Hippocampal formation (tissue), 2 donors: ENCODE measurements at places on chromosomes 12 and 14.
A peak's percentile ranks its signal among the peaks of the same experiment; 100 is the strongest.

DNA sequence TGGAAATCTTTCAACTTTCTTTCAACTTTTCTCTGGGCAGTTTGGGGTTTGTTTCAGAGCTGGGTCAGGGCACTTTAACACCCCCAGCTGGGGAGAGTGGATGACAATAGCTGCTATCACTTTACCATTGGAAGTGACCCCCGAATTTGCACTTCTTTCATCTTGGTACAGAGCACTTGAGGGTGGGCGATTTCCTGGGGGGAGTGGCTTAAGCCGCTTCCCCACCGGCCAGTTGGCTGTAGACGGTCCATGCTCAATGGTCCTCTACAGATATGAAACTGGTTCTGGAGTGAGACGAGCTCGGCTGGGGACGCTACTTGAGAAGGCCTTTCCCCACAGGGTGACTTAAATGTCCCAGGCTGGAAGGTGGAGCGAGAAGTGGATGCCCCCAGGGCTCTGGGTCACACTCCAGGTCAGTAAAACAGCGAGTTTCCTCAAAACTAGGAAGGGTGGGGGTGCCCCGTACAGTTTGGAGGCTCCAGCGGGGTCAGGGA is at the start of gene VRTN:
Gene VRTN (plus strand): TSS at position 231 of the 494 bp plus-strand sequence. CDS start 8,313 bp downstream, outside the sequence.
- DNase-seq: no peak

- no peak for DNase-seq
These were observed 63.9 kb downstream of the RERG start for GRCh38 chr12:15157269-15157671.

DNA sequence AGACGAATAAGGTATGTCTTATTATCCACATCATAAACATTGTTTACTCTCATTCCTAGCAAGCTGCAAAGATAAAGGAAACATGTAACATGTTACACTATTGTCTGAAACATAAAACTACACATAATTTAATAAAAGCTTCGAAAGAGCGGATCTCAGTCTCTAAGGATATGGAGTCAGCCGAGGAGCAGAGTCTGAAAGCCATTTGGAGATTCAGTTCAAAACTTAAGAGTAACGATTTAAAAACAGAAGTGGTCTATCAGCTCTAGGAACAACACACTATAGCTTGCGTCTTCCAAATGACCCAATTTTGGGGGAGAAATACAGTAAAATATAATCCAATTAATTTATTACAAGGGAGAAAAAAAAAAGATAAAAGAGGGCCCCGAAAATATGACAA is 775 bp downstream of the NEMF start:
- no peak for DNase-seq

- no peak for DNase-seq
These were observed 154.9 kb downstream of the ASCL4 start for GRCh38 chr12:107929436-107929835.

DNA sequence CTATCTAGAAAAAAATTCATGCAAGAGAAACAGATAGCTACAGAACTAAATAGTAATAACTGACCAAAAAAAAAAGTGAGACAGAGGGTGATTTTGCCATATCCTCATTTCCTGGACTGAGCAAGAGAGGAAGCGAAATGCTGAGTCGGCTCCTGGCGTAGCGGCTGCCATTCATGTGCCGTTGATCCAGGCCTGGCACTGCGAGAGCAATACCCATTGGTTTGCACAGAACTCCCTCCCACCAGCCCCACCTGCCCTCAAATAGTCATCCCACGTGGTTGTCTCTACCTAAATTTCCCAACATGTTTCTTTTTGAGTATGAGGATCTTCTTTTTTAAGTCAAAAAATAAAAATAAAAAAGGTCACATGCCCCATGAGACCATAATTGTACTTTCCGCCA is 9.4 kb upstream of the WNT5B start:
- no peak for DNase-seq

DNA sequence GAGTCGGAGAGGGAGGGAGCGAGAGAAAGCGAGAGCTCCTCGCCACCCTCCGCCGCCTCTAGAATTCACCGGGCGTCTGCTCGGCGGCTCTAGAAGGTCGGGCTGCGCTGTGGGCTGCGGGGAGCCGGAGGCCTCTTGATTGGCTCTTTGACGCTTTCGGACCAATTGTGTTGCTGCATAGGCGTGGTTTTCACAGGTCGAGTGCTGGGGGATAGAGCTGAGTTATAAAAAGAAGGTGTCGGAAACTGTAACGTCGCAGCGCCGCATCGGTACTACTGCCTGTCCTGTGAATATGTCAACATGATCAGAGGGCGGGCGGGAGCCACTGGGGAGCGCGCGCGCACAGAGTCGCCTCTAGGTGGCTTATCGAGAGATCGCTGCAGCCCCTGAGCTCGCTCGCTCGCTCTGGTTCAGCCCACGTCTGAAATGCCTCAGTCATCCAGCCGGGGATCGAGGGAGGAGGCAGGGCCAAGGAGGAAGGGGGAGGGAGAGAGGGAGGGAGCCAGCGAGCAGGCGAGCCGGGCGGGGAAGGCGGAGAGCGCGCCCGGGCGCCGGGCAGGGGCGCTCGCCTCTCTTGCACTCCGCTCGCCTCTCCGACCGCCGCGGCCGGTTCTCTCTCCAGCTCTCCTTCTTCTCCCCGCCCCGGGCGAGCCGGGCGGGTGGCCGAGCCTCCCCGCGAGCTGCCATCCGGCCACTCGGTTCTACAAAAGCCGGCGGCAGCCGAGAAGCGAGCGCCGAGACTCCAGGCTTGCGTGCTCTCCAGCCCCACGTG is at the start of gene TBX3:
Gene TBX3 (minus strand): TSS at position 78 of the 772 bp plus-strand sequence. CDS start 975 bp downstream, outside the sequence.
- DNase-seq: peak; percentile 32

GRCh38 chr14:59268858-59269257 is 80.4 kb downstream of the DAAM1 start:
- no peak for DNase-seq

- DNase-seq: no peak
These were observed 831 bp downstream of the CRIP1 start for GRCh38 chr14:105487449-105487985.

DNA sequence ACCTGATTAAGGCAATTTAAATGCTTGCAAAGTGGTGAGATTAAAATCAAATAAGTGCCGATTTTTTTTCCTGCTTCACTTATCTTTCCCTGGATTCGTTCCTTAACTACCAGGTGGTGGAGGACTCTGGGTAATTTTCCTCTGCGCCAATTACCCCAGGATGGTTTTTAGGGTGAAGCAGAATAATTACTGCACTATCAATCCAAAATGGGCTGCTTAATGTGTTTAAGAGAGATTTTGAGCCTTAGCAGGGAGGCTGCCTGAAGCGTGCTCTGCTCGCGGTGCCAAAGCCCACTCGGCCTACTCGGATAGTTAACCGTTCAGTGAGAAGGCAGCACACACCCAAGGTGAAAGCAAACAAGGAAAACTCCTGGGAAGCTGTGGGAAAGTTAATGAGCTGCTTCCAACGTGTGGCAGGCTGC is 274.9 kb upstream of the LMO3 start:
- no peak for DNase-seq

GRCh38 chr14:32611752-32612151 is 282.7 kb downstream of the AKAP6 start:
- no peak for DNase-seq

DNA sequence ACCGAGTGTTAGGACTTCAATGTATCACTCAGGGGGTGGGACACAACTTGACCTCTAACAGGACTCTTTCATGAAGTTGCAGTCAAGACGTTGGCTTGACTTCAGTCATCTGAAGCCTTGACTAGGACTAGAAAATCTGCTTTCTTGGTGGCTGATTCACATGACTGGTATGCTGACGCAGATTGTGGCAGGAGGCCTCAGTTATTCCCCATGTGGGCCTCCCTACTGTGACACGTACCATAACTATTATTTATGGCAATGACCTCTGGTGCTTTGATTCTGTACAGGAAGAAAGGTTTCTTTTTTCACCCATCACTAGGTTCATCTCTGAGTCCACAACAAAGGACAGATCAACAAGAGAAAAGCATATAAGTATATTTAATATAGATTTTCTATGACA is 270.4 kb downstream of the NEDD1 start:
- no peak for DNase-seq

DNA sequence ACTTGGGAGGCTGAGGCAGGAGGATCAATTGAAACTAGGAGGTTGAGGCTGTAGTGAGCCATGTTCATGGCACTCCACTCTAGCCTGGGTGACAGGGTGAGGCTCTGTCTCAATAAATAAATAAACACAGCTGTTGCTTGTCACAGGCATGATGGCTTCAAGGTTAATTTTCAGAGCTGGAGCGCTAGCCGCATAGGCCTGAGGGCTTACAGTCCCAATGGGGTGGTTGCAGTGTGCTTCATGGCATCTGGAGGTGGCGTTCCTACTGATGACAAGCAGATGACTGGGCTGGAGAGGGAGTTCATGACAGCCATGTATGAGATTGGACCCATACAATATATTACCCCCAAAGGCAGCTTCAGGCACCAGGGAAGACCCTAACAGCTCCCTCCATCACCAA is 1.6 kb upstream of the FMNL3 start:
- DNase-seq: no peak

- no peak for DNase-seq
These were observed 104.0 kb downstream of the C14orf39 start for GRCh38 chr14:60381909-60382308.

DNA sequence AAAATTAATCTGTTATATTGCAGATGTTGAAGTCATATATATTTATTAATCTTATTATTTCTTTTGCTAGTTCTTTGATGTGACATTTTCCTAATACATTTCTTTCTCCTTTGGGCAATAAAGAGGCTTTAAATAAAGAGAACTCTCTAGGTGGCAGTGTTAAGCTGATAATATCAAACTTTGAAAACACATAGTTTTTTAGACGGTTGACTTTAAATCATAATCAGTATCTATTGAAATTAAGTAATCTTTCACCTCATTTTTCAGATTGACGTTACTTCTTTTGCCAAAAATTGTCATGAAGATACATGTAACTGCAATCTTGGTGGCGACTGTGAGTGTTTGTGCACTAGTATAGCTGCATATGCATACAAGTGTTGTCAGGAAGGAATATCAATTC is 130.8 kb upstream of the PTPRQ start:
- no peak for DNase-seq
